ENCODE measurements at places on chromosomes 4 and X.

DNA sequence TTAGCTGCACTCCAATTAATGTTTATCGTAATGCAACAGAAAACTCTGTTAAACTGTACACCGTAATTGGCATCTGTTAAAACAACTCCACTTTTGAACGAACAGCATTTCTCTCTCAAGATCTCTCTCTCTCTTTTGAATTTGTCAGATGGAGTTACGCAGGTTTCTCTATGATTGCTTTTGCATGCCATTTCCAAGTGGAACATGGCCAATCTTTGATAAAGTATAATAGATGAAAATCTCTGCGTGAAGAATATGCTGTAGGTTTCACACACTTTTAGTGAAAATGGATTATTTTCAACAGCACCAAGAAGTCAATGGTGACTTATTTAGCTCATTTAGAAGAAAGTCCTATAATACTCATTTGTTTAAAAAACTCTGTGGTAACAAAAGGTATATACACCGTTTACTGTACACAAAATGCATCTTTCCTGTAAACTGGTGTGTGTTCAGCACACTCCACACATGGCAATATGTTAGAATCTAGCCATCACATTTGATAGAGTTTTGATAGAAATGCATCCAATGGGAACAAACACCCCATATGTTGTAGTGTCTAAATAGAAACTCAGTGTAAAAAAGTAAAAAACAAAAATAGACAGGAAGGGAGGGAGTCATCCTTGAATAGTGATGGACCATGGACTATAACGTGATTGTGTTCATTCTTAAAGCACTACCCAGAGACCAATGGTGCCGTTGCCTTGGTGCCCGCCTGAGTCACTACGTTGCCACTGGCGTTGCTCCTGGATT lies 5.8 kb upstream of the FGFBP2 start:
- no peak for DNase-seq

- DNase-seq: peak; percentile 5
Measured at GRCh38 chrX:46758163-46758955, 559 bp downstream of the SLC9A7 start.

DNA sequence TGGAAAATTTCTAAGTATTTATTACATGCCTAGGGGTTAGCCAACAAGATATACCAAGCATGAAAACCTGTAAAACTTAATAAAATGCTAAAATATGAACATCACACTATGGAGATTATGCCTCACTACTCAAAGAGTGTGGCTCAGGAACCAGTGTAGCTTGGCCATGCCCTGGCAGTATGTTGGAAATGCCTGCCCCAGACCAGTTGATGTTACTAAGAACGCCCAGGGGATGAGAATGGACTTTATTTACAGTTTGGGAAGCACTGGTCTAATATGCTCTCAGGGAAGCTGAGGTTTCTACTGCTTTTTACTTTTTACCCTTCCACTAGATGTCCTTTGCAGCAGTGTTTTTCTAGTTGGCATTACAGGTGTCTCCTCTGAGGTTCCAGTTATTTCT lies 23.7 kb upstream of the TXLNG start:
- no peak for DNase-seq

GRCh38 chr4:111789901-111790640 lies 355.2 kb upstream of the FAM241A start:
- no peak for DNase-seq

- DNase-seq: no peak
Measured at GRCh38 chr4:1462009-1462767, 55.9 kb upstream of the NKX1-1 start.

GRCh38 chr4:173525118-173526011 lies 4.7 kb downstream of the HAND2 start:
- no peak for DNase-seq

DNA sequence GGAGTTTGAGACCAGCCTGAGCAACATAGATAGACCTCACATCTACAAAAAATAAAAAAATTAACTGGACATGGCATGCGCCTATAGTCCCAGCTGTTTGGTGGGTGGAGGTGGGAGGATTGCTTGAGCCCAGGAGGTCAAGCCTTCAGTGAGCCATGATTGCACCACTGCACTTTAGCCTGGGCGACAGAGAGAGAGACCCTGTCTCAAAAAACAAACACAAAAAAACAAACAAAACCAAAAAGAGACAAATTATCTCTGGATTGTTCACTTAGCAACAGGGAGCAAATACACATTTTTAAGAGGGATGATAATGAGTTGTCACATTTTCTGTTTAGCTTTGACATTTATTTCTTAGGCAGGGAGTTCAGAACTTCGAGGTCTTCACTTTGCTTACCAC lies 155.4 kb downstream of the CEP135 start:
- DNase-seq: no peak
